ENCODE measurements at places on chromosomes 4 and X.

DNA sequence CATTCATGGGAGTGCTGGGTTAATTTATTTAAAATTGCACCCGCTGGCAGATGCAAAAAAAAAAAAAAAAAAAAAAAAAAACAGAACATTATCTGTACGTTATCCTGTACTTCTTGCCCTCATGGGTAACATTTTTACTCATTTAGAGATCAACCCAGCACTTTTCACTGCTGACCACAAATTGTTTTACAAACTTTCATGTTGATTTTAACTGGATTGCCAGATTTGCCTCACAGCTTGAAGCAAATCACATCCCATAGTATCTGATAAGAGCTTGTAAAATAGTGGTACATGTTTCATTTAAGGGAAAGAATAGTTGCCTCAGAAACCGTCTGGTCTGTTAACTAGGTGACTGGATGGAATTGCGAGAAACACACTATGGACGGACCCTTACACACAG is 640.8 kb downstream of the TRIML1 start:
- DNase-seq, result no peak

DNA sequence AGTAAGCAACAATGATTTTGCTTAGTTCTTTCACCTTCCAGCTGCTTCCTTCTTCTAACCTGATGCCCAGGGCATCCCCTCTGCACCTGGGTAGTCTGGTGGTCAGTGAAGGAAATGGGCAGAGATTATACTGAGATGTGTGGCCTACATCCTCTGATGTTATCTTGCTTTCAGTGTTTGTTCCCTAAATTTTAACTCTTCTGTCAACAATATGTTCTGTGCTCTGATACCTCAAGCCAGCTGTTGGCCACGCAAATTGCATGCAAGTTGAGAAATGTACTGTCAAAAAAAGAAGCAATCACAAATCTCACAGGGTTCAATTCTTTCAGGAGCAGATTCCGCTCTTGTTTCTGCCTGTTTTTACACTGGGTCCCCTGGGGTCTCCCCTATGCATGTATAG is 73.8 kb downstream of the FBXW7 start:
- DNase-seq, result no peak

DNA sequence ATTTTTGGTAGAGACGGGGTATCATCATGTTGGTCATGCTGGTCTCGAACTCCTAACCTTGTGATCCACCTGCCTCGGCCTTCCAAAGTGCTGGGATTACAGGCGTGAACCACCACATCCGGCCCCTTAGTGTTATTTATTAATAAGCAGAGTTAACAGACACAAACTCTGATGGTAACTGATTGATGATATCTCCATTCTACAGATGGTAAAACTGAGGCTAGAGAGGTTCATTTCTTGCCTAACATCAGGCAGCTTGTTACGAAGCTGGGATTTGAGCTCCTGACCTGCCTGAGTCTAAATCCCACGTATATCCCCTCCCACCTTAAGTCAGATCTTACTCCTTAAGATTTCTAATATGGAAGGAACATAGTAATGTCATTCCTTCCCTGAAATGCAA is 36.9 kb downstream of the TBC1D14 start:
- DNase-seq, result no peak

- no peak for DNase-seq
These were observed 12.5 kb upstream of the ART3 start for GRCh38 chr4:76061982-76062381.

DNA sequence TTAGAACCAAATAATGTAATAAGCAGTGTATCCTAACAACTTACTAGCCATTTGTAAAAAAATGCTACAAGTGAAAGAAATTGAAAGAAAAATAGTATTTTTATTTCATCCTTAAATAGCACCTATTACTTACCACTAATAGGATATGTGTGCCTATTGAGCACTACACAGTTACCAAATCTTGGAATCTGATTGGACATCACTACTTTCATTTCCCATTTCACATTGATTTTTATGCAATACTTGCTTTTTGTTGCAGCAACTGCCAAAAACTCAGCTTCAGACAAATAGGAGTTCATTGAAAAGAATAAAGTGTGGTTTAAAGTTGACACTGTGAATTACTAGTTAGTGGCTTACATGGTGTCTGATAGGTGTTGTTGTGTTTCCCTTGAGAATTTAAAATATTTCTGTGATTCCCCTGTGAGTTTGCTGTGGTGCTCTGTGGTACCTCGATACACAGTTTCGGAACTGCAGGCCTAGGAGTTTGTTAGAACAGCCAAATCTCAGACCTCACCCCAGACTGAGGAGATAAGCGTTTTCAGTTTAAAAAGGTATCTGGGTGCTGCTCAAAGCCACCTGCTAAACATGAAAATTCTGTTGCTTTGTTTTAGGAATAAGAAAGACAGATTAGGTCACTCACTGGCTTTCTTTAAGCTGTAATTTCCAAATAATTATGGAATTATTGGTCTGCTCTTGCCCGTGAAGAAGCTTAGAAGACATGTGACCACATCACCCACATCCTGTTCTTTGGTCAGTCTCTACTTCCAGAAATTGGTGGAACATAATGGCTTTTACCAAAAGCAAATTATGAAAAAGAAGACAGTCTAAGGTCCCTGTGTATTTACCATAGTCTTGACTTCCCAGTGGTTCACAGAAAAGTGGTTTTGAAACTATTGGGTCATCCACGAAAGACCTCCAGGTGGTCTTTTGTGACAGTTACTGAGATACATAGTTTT is 97.8 kb downstream of the SYTL5 start:
- DNase-seq, result no peak

- no peak for DNase-seq
These were observed 2246.0 kb downstream of the ARAP2 start for GRCh38 chr4:33998291-33998690.

GRCh38 chr4:145034727-145035211 is 63.2 kb downstream of the ANAPC10 start:
- no peak for DNase-seq

- no peak for DNase-seq
These were observed 8.8 kb downstream of the TMPRSS11D start for GRCh38 chr4:67874986-67875385.

GRCh38 chrX:65196758-65197360 is 220.6 kb upstream of the ZC4H2 start:
- no peak for DNase-seq

GRCh38 chr4:121642292-121642691 is 54.5 kb downstream of the ANXA5 start:
- DNase-seq, result no peak

Measured in stimulated activated CD8-positive, alpha-beta memory T cell treated with anti-CD3 and anti-CD28 coated beads, Interleukin-4, amount 100 ng/mL, for 24 hours (primary cell).